ENCODE measurements at places on chromosomes 16 and 17.

GRCh38 chr16:57699899-57700298 lies 5.3 kb downstream of the DRC7 start:
- DNase-seq = no peak

DNA sequence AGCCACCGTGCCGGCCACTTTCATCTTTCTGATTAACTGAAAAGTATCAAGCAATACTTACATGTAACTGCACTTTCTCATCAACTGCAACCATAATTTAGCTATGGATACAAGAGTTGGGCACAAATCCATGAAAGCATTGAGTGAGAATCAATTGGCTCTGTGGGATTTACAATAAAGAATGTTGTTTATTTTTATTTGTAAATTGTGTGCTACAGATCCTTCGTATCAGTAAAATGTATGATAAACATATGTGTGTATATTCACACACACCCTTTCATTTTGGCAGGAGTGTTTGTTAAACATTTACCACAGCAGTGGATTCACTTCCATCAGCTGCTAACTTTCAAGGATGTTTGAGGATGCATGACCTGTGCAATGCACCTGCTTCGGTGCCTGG lies 411.0 kb downstream of the WWOX start:
- no peak for DNase-seq

- no peak for DNase-seq
These were observed 681.9 kb downstream of the CDH11 start for GRCh38 chr16:64440005-64440404.

DNA sequence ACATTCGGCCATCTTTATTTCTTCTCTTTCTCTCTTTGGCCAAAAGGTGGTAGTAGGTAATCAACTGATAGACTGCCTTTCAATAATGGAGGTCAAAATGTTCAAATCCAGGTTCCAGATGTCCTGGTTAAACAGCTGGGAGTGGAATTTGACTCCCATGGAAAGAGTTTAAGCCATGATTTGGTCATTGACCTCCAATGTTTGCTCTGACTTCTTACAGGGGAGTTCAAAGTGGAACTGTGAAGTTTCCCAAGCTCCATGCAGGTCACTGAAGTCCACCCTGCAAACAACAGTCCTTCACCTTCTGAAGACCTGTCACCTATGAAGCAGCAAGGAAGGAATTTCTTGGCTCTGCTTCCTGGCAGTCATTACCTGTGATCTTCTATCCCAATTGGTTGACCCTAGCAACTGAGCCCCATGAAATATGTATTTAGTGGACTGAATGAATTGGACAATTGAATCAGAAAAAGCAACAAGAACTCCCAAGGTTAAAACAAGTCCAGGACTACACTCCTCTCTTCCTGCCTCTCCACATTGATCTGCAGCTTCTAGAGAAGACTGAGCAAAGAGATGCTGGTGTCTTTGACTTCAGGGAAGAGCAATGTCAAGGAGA lies 28.0 kb upstream of the SOX9 start:
- DNase-seq = no peak

- no peak for DNase-seq
These were observed 2.2 kb downstream of the TMEM235 start for GRCh38 chr17:78233678-78234077.

- DNase-seq = no peak
These were observed 268.8 kb downstream of the SNX29 start for GRCh38 chr16:12245088-12245920.

DNA sequence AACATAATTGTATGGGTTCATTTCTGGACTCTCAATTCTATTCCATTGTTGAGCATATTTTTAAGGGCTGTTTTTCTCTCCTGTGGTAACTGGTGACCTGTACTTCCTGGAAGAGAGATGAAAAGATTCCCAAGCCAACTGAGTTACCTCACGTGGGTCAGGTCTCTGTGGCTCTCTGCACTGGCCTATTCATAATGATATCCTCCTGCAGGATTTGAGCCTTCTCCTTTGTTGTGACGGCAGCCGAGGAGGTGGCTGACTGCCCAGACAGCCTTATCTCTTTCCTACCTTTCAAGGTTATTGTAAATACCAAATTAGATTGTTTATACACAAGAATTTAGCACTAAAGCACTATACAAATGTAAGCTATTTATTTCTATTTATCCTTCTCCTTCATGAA lies 2.7 kb upstream of the ACE start:
- peak; percentile 14 for DNase-seq

DNA sequence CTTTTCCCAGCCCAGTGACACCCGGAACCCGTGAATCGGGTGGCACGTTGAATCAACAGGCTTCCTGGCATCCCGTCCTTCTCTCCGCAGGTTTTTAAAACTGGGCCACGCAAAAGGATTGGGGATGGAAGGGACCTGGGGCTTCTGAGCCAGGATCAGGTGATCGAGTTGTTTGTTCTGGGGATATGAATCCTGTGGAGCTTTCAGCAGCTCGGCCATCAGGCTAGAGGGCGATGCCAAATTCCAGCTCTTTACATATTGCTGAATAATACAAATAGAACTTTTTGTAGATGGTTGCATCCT lies 473 bp downstream of the SUPT6H start:
- no peak for DNase-seq

GRCh38 chr17:77733576-77734296 lies 224.8 kb upstream of the TNRC6C start:
- no peak for DNase-seq

- no peak for DNase-seq
These were observed 8.1 kb upstream of the NKD1 start for GRCh38 chr16:50539822-50540710.

DNA sequence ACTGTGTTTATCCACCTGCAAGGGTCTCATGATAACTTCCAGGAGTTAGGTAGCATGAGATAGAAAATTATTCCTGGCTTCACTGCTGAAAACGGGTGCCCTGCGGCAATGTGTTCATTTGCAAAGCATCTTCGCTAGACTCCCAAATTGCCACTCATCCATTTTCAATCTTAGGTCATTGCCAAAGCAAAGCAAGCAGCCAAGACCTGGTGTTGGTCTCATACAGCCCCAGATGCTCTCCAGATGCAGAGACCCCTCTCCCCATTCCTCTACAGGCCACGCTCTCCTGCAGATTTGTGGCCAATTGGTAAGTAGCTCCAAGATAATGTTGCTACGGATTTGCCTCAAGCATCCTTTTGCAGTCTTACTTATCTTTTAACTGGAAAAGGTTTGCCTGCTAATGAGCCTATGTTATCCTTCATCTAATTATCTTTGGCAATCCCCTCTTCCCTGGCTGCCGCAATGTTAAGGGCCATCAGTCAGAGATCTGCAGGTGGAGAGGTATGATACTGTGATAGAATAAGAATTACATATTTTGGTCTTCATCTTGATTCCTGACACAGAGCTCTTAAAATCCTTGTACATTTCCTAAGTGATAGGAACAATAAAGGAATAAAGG lies 222.0 kb downstream of the SLC39A11 start:
- DNase-seq = no peak

GRCh38 chr16:58306327-58306726 lies 11.5 kb upstream of the PRSS54 start:
- DNase-seq = no peak

DNA sequence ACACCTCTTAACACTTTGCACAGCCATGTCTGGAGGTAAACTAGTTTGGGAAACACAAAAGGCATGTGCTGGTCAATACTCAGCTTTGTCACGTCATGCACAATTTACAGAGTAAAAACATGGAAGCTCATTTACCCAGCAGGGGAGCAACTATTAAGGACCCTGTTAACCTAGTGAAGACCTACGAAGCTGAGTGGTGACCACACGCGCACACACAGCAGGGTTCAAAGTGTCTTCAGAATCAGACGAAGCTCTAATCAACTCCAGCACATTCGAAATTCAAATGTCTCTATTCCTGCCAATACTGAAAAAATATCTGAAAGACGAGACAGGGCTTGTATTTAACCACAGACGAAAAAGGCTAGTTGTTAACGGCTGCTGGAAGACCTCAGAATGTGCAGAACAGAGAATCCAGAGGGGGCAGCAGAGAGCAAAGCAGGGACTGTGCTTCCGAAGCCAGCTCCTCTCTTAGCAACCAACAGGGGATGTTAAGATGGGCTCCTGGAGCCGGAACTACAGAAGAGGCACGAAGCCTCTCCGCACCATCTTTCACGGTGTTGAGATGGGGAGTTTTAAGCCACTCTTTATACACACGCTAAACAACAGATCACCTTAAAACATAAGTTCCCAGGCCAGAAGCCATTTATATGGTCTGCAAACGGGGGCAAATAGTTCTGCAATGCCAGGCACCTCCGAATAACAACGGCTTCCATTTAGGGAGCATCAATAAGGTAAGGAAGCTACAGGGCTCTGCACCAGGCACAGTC lies 45.7 kb downstream of the CMTM4 start:
- peak; percentile 55 for DNase-seq

DNA sequence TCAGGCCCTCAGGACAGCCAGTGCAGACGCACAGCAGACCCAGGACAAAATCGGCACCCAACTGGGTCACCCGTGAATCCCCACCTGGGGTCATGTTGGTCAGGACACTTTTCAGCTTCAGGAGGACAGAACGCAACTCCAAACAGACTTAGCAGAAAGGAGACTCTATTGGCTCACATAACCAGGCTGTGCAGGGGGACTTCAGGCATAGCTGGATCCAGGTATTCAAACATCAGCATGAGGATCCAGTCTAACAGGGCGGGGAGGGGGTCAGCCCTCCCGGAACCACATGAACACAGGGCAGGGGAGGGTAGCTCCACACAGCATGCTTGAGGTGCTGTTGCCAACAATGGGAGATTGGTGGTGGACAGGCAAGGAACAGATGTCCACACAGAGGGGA lies 22.0 kb downstream of the ZNF469 start:
- DNase-seq = no peak

- DNase-seq = no peak
These were observed 18.7 kb upstream of the MEIOB start for GRCh38 chr16:1890708-1891050.

- no peak for DNase-seq
These were observed 158.4 kb downstream of the KCNJ2 start for GRCh38 chr17:70327723-70328122.
